ENCODE measurements at places on chromosomes 6 and 20.

GRCh38 chr20:46548688-46549087 lies 1.8 kb downstream of the OCSTAMP start:
- DNase-seq, result no peak

DNA sequence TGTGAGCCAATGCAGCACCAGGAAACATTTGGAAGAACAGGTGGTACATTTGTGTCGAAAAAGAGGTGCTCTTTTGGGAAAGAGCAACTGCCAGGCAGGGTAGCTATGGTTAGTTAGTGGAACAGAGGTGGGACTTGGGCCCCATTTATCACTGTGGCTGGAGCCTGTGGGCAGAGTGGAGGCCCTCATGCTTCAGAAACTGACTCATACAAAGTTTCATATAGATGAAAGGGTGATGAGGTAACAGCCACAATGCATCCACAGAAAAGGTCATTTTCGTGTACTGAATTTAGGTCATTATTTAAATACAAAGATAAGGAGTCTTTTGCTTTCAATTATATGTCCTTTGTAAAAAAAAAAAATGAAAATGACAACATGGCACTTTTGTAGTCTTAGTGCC lies 76.4 kb upstream of the HS3ST5 start:
- DNase-seq, result no peak

GRCh38 chr6:127298475-127298874 lies 31.8 kb downstream of the RNF146 start:
- DNase-seq, result no peak

- DNase-seq, result peak; percentile 22
Observed at GRCh38 chr6:138089325-138089724, 17.9 kb downstream of the PERP start.

DNA sequence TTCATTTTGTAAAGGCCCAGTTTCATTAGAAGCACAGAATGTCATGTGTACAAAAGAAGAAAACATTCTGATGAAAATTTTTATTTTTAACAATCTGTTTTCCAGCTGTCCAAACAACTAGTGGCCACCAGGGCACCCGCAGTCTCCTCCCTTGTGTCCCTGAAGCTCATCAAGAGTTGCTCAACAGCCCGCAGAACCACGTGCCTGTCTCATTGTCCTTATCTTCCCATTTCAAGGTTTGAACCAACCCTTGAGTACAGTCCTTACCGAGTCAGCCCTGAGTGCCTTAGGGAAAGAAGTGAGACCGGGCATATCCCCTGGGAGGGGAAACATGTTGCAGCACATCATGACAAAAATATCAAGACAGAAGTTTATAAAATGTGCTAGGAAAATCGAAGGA lies 15.9 kb upstream of the ZNF133 start:
- DNase-seq, result no peak

Measured in DMS79 (cell line).